ENCODE measurements at places on chromosomes 2 and 18.

- no peak for DNase-seq
Measured at GRCh38 chr2:22703286-22703920, 681.6 kb upstream of the KLHL29 start.

DNA sequence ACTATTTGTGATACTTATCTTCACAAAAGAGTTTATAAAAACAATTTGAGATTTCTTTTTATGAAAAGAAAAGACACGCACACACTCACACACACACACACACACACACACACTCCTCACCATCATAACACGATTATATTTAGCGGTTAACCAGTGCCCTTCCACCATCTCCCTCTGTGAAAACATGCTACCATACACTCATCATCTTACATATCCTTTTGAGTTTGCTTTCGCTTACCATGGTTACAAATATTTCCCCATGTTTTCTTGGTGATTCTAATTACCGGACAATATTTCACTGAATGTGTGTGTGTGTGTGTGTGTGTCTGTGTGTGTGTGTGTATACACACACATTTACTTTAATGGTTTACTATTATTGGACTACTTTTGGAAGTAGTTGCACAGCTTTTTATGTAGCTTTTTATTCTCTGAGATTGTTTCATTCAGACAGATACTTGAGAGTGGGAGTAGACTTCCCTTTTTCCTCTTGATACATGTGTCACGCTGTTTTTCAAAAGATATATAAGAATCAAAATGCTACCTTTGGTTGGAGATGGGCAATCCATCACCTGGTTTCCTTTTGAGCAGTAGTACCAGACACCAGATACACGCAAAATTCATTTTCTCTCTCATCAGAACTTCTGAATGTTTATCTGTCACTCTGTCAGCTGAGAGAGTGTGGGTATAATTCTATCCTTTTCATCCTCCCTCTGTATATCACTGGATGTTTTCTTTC, 138.1 kb downstream of the SETBP1 start:
- peak; percentile 7 for DNase-seq

GRCh38 chr2:239690651-239691631, 290.1 kb upstream of the HDAC4 start:
- no peak for DNase-seq

- no peak for DNase-seq
Measured at GRCh38 chr2:96890726-96891385, 21.0 kb upstream of the SEMA4C start.

DNA sequence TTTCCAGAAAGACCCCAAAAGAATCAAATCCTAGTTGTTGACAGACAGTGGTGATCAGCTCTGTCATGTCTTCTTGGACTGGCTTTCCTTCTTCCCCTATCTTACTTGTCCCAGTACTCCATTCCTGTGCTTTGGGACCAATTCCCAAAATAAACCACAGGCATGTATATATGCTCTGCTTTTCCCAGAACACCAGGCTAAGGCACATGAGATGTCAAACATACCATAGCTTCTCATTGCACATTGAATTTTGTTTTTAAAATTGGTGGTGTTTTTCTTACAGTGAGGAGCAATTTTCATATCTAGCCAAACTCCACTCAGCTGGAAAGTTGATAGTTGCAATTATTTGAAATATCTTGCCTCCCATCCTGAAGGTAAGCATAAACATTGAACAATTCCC, 88.9 kb upstream of the RGPD4 start:
- DNase-seq = no peak

DNA sequence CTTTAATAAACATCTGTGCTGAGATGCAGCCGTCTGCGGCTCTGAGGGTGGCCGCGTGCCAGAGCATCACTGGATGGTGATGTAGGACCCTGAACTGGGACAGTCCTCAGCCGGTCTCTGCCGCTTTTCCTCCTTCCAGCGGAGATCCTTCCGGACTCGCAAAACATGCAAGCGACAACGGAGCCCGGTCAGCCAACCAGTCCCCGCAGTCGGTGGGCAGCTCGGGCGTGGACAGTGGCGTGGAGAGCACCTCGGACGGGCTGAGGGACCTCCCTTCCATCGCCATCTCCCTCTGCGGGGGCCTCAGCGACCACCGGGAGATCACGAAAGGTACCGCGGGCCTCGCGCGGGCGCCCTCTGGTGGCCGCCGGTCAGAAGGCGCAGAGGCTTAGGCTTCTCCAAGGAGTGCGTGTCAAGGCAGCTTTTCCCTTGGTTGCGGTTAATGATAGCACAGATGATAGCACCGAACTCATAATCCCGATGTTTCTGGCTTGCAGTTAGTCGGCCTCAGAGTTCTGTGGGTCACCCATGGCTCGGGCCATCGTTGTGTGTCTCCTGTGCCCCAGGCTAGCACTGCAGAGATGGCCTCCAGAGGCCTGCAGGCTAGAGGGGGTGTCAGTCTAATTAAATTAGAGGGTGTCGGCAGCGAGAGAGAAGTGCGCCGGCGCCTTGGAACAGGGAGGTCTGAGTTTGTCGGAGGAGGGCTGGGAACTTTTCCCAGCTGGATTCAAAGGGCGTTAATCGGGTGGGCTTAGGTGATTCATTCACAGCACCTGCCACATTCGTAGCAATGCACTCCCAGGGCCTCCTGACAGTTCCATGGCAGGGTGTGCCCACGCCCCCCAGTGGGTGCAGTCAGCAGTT, 38.5 kb downstream of the LPIN1 start:
- peak; percentile 43 for DNase-seq

- no peak for DNase-seq
Measured at GRCh38 chr2:204899983-204900382, 354.7 kb downstream of the PARD3B start.

DNA sequence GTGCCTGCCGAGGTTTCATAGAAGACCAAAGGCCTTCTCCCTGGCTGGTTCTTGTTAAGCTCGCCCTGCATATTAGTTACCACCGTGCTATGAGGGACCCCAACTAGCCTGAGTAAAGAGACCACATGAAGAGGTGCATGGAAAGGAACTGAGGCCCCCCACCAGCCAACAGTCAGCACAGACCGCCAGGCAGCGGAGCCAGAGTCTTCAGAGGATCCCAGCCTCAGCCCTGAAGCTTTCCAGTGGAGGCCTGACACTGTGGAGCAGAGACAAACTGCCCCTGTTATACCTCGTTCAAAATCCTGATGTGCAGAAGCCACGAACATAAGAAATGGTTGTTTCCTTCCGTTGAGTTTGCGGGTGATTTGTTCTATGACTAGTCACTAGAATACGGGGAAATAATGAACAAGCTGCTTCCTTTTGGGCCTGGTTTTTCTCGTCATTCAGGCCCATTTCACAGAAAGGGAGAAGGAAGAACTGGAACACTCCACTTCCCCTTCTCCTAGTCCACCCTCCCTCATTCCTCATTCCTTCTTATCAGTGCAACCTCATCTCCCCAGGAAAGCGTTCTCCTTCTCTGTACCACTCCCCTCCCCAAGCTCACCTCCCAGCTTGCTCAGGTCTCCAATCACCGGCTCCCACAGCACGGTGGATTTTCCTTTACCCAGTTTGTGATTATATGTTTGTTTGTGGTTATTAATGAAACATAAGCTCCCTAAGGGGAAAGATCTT, 3.0 kb upstream of the GLI2 start:
- no peak for DNase-seq

DNA sequence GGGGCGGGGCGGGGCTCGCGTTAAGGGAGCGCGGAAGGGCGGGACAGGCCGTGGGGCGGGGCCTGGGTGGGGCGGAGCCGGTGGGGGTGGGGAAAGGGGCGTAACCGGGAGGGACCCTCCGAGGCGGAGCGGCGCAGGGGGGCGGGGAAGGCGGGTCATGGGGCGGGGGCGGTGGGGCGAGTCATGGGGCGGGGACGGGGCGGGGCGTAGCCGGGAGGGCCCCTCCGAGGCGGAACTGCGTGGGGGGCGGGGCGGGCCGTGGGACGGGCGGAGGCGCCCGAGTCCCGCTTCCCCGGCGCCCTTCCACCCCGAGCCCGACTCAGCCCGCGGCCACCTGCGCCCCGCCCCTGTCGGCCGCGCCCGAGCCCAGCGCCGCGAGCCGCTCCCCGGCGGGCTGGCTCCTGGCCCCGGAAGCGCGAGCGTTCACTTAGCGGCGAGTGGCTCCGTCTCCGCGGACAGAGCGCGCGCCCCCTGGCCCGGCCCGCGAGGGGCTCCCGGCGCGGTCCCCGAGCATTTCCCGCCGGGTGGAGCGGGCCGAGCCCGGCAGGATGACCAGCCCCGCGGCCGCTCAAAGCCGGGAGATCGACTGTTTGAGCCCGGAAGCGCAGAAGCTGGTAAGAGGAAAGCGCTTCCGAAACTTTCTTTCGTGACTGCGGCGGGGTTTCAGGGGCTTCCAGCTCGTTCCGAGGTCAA, 64.7 kb downstream of the LRRFIP1 start:
- peak; percentile 94 for DNase-seq

DNA sequence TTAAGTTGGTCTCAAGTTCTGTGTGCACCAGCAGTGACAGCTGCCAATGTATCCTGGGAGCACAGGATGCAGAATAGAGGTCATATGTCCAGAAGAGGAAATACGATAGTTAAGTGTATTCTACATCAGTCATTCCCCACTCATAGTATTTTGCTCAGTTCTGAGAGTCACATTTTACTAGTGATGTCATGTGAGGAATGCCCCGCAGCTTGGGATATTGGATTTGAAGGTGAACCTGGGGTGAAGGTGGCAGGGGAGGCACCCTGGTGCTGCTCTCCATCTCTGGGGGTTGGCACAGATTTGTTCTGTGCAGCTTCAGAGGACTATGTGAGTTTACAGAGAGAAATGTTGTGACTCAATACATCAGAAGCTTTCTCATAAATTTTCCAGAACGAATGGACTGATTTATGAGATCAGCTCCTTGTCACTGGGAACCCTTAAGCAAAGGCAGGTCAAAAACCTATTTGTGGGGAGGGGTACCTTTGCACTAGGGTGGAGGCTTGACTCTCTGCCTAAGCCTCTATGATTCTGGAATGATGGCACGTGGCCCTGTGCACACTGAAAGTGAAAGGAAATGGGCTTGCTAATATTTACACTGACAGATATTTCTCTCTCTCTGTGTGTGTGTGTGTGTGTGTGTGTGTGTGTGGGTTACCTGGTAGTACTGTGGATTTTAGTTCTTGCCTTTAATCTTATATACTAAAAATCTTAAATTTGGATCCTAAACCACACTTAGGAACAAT, 95.9 kb downstream of the NEB start:
- no peak for DNase-seq

- DNase-seq = no peak
Measured at GRCh38 chr2:10085043-10085667, 4.9 kb upstream of the CYS1 start.

- DNase-seq = no peak
Measured at GRCh38 chr2:41990688-41991087, 57.1 kb upstream of the PKDCC start.
